ENCODE measurements at places on chromosomes 5 and 9. TPM values are rescaled to one million over a fixed set of nuclear protein-coding genes. Genes with fewer than 3 reads are reported as not detected.

FGF18 gene
- total RNA-seq = 0.08 TPM

IL3 gene
- not detected for total RNA-seq

CAMK4 gene
- 67.3 TPM for total RNA-seq

C6 gene
- total RNA-seq = not detected

NDUFA8 gene
- 52.2 TPM for total RNA-seq

TRIM36 gene
- total RNA-seq = 6.3 TPM

FOXD4L3 gene
- not detected for total RNA-seq

CCDC192 gene
- 0.27 TPM for total RNA-seq

CCL27 gene
- total RNA-seq = 0.23 TPM

LRRC19 gene
- not detected for total RNA-seq

ELOVL7 gene
- 0.45 TPM for total RNA-seq

ZNF883 gene
- 3.1 TPM for total RNA-seq

PLPPR1 gene
- total RNA-seq = not detected

CYSRT1 gene
- 0.98 TPM for total RNA-seq

LHX6 gene
- total RNA-seq = 1.7 TPM

SLC9A3 gene
- not detected for total RNA-seq

SEPTIN8 gene
- total RNA-seq = 36.1 TPM

SEMA6A gene
- 2.3 TPM for total RNA-seq

FAM120A gene
- 77.9 TPM for total RNA-seq

CDH9 gene
- not detected for total RNA-seq

ARID3C gene
- 0.11 TPM for total RNA-seq

NMUR2 gene
- 0.13 TPM for total RNA-seq

RGS3 gene
- 51.3 TPM for total RNA-seq

ZBTB26 gene
- 3.1 TPM for total RNA-seq

PGM5 gene
- 3.2 TPM for total RNA-seq

CKMT2 gene
- total RNA-seq = not detected

MEF2C gene
- 6.4 TPM for total RNA-seq

DAB2IP gene
- 9.4 TPM for total RNA-seq

PCDHA9 gene
- total RNA-seq = 1.8 TPM

Data from A375 (cell line).